ENCODE measurements at places on chromosomes 6 and 20. TPM values are rescaled to one million over a fixed set of nuclear protein-coding genes. Genes with fewer than 3 reads are reported as not detected.

The UNC93A gene
- not detected for total RNA-seq

The RUNX2 gene
- total RNA-seq: 2.6 TPM

The ECT2L gene
- total RNA-seq: not detected

The DEFB112 gene
- not detected for total RNA-seq

DNA sequence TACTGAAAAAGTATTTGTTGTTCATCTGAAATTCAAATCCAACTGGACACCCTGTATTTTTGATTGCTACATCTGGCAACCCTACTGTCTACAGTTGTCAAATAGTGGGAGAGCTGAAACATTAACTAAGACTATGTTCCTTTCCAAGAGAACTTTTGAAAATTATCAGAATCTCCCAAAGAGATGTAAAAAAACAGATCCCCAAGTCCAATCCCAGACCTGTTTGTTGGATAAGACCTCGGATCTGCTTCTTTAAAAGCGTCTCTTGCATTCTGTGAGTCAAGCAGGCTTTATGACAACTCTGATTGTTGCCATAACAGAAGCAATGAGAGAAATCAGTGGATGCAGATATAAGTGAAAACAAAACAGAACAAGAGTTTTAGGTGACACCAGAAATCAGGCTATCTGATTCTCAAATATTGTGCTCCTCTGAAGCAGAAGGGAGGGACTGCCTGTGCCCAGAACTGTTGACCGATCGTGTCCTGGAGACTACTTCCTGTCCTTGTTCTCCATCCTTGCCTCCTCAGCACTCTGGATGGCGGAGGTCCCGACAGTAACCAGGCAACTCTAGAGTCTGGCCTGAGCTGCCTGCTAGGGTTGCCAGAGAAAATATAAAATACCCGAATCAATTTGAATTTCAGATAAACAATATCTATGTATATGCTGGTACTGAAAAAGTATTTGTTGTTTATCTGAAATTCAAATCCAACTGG, 853.8 kb downstream of the MAFB start:
- no peak for DNase-seq
- H3K27me3 ChIP-seq: no peaks in the 10 kb centered on the region
- no peaks in the 10 kb centered on the region for H3K36me3 ChIP-seq
- H3K4me1 ChIP-seq: peaks cover 2% of the 10 kb centered on the region
- H3K27ac ChIP-seq: no peak overlapping the region

DNA sequence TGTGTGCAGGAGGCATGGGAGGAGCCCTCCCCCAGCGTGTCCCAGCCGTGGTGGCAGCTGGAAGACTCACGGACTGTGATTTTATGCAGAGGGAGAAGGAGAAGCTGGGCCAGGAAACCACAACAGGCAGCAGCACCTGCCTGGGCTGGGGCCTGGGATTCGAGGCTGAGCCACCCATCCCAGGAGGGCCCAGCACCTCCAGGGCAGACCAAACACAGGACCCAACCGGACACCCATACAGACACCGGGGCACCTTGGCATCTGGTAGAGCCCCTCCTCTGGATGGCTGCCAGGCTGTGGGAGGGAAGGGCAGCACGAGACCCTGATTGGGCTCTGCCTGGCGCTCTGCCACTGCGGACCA, 41.7 kb upstream of the CHRNA4 start:
- H3K27ac ChIP-seq: no peak overlapping the region
- no peak for DNase-seq
- no peaks in the 10 kb centered on the region for H3K36me3 ChIP-seq
- H3K27me3 ChIP-seq: no peaks in the 10 kb centered on the region
- H3K4me1 ChIP-seq: no peaks in the 10 kb centered on the region
- no peak overlapping the region for H3K4me3 ChIP-seq

GRCh38 chr6:36728289-36729160, 30.9 kb downstream of the RAB44 start:
- no peak overlapping the region for H3K4me3 ChIP-seq
- H3K27ac ChIP-seq: no peak overlapping the region
- no peak for DNase-seq
- H3K4me1 ChIP-seq: no peaks in the 10 kb centered on the region
- no peaks in the 10 kb centered on the region for H3K27me3 ChIP-seq

GRCh38 chr20:63317061-63317460, 24.1 kb downstream of the COL20A1 start:
- H3K4me3 ChIP-seq: no peak overlapping the region
- H3K27me3 ChIP-seq: no peaks in the 10 kb centered on the region
- H3K4me1 ChIP-seq: no peaks in the 10 kb centered on the region
- no peaks in the 10 kb centered on the region for H3K36me3 ChIP-seq
- no peak overlapping the region for H3K27ac ChIP-seq

GRCh38 chr20:55656231-55656775, 349.0 kb downstream of the CBLN4 start:
- no peaks in the 10 kb centered on the region for H3K4me1 ChIP-seq
- H3K36me3 ChIP-seq: no peaks in the 10 kb centered on the region
- DNase-seq: no peak
- no peak overlapping the region for H3K27ac ChIP-seq
- H3K4me3 ChIP-seq: no peak overlapping the region

GRCh38 chr6:87922196-87922946, 125.3 kb upstream of the SPACA1 start:
- no peaks in the 10 kb centered on the region for H3K36me3 ChIP-seq
- DNase-seq: no peak
- H3K27ac ChIP-seq: no peak overlapping the region
- peaks cover 18% of the 10 kb centered on the region for H3K4me1 ChIP-seq
- H3K4me3 ChIP-seq: no peak overlapping the region
- no peaks in the 10 kb centered on the region for H3K27me3 ChIP-seq

DNA sequence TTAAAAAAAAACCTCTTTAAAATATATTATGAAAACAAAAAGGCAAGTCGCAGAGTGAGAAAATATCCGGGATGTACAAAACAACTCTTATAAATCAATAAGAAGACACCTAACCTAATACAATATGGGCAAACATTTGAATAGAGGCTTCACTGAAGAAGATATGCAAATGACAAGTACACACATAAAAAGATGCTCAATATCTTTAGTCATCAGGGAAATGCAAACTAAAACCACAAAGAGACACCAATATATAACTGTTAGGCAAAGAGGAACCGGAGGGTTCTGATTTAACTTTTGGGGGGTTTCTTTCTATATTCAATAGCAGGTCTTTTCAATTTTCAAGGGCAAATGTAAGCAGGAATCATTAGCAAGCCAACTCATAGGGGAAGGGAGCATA, 480.7 kb upstream of the SPTLC3 start:
- no peaks in the 10 kb centered on the region for H3K4me1 ChIP-seq
- no peak overlapping the region for H3K4me3 ChIP-seq
- no peak for DNase-seq
- no peak overlapping the region for H3K27ac ChIP-seq
- no peaks in the 10 kb centered on the region for H3K27me3 ChIP-seq

DNA sequence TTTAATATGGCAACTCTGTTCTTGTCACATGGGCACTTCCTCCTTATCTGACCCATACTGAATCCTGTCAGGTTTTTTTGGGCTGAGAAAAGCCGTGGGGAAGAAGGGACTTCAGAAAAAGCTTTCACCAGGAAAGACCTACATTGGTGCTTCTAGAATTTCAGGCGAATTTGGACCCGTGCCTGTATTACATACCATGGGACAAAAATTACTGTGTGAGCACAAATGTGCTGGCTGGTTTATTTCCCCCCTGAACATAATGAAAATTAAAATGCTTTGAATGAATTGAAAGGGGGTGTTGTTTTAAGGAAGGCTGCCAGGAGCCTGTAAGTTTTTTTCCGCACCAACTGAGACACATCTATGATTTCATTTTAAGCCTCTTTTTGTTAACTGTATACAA, 29.6 kb downstream of the CAP2 start:
- H3K27ac ChIP-seq: no peak overlapping the region
- no peaks in the 10 kb centered on the region for H3K36me3 ChIP-seq
- no peak for DNase-seq

- no peaks in the 10 kb centered on the region for H3K27me3 ChIP-seq
- H3K4me3 ChIP-seq: no peak overlapping the region
- DNase-seq: no peak
- H3K27ac ChIP-seq: no peak overlapping the region
- H3K4me1 ChIP-seq: no peaks in the 10 kb centered on the region
- H3K36me3 ChIP-seq: no peaks in the 10 kb centered on the region
Observed at GRCh38 chr6:43120944-43121913, 45.1 kb downstream of the PTK7 start.

DNA sequence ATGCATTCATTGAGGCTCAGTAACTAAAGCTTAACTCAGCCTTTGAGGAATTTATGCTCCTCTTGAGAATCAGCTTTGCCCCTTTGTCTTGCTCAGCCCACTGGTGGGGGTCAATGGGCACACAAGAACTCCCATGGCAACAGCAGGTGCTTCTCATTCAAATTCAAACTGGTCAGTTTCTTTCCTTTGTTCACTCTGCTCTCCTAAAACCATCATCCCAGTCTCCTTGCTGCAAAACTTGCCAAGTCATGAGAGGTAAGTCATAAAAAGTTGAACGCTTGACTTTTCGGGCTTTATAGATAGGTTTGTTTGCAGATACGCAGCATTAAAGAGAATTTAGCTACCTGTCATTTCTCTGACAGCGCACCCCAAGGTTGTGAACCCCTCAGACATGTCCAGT, 146.8 kb downstream of the TFAP2A start:
- H3K27me3 ChIP-seq: no peaks in the 10 kb centered on the region
- no peaks in the 10 kb centered on the region for H3K4me1 ChIP-seq
- H3K27ac ChIP-seq: no peak overlapping the region

DNA sequence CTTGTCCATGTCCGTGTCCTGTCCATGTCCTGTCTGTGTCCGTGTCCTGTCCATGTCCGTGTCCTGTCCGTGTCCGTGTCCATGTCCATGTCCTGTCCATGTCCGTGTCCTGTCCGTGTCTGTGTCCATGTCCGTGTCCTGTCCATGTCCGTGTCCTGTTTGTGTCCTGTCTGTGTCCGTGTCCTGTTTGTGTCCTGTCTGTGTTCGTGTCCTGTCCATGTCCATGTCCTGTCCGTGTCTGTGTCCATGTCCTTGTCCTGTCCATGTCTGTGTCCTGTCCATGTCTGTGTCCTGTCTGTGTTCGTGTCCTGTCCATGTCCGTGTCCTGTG, 55.0 kb upstream of the BHLHE23 start:
- no peaks in the 10 kb centered on the region for H3K27me3 ChIP-seq
- no peaks in the 10 kb centered on the region for H3K36me3 ChIP-seq
- H3K4me1 ChIP-seq: no peaks in the 10 kb centered on the region
- no peak overlapping the region for H3K27ac ChIP-seq

DNA sequence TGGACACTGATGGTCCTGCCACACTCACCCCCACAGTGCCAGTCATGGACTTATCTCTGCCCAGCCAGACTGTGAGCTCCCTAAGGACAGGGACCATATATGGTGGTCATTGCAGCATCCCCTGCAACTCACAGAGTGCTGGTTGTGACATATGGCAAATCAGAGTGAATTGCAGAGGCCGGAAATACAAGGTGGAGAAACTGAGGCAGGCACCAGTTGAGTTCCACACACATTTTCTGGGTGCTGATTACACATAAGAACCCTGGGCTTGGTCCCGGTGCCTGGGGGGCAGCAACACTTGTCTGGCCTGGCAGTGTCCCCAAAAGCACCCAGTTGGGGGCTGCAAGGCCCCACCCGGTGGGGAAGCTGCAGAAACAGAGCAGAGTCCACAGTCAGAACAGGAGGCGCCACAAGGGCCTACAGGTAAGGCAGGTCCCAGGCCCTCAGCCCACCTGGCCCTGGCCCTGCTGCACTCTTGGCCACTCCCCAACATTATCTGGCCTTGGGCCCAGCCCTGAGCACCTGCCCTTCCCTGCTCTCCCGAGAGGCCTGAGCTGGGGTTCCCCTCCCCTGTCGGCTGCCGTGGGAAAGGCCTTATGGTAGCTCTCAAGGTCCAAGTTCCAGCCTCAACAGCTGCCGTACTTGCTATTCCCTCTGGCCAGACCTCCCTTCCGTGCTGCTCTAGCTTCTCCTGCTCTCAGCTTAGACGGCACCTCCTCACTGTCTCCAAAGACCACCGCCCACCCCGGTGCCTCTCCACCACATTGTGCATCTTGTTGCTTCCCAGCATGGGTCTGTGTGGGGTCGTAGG, 140.8 kb upstream of the PTPN1 start:
- H3K4me3 ChIP-seq: no peak overlapping the region
- H3K4me1 ChIP-seq: no peaks in the 10 kb centered on the region
- no peak for DNase-seq

DNA sequence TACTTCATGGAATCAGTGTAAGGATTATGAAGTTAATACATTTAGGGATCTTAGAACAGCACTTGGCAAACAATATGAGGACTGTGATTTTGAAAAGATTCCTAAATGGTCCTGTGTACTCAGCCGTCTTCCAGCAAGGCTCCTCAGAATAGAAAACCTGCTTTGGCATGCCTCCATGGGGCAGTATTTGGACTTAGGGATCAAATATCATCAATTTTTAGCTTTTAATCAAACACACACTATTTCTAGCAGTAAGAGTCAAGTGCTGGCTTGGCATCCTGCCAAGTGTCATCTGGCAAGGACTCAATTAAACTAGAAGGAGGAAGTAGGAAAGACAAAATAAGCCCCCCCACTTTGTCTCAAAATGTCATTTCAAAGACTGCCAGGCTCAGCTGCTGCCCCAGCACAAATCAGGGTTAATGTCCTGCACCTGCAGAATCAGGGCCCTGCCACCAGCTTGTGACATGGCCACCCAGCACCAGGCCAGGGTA, 40.8 kb downstream of the IYD start:
- no peaks in the 10 kb centered on the region for H3K4me1 ChIP-seq
- peak; percentile 77 for DNase-seq
- no peaks in the 10 kb centered on the region for H3K27me3 ChIP-seq
- H3K27ac ChIP-seq: no peak overlapping the region
- no peaks in the 10 kb centered on the region for H3K36me3 ChIP-seq

GRCh38 chr20:7792150-7792869, 147.9 kb downstream of the HAO1 start:
- no peaks in the 10 kb centered on the region for H3K27me3 ChIP-seq
- no peak overlapping the region for H3K27ac ChIP-seq
- H3K4me1 ChIP-seq: no peaks in the 10 kb centered on the region
- DNase-seq: no peak
- H3K4me3 ChIP-seq: no peak overlapping the region

- no peaks in the 10 kb centered on the region for H3K4me1 ChIP-seq
- H3K36me3 ChIP-seq: no peaks in the 10 kb centered on the region
- no peak for DNase-seq
- no peaks in the 10 kb centered on the region for H3K27me3 ChIP-seq
- H3K27ac ChIP-seq: no peak overlapping the region
Observed at GRCh38 chr6:146803601-146804000, 204.8 kb downstream of the ADGB start.

GRCh38 chr6:150659046-150659763, 59.5 kb downstream of the PLEKHG1 start:
- no peaks in the 10 kb centered on the region for H3K4me1 ChIP-seq
- H3K36me3 ChIP-seq: no peaks in the 10 kb centered on the region
- H3K4me3 ChIP-seq: no peak overlapping the region

DNA sequence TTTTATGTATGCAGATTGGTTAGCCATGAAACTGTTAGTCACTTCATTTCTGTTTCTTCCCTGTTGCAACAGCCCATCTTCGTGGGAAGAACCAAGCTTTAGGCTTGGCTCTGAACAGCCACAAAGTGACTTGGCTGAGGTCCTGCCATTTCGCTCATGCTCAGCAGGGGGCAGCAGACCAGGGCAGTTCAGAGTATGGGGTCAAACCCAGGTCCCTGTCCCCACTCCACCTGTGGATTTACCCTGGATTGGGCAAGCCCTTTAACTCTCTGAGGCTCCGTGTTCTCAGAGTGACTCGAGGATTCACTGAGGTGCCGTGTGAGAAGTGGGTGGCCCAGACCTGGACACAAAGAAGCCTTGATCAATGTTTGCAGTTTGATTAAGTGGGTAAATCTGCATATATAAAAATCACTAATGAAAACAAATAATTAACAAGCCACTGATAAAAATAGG, 19.8 kb upstream of the MAP1LC3A start:
- no peaks in the 10 kb centered on the region for H3K36me3 ChIP-seq
- H3K4me1 ChIP-seq: no peaks in the 10 kb centered on the region
- no peaks in the 10 kb centered on the region for H3K27me3 ChIP-seq
- no peak overlapping the region for H3K4me3 ChIP-seq
